ENCODE measurements at places on chromosomes 5 and 9.

GRCh38 chr9:123262338-123262737 is 6.0 kb downstream of the STRBP start:
- no peak for DNase-seq

GRCh38 chr5:112965733-112966306 is 10.8 kb upstream of the DCP2 start:
- no peak for DNase-seq

DNA sequence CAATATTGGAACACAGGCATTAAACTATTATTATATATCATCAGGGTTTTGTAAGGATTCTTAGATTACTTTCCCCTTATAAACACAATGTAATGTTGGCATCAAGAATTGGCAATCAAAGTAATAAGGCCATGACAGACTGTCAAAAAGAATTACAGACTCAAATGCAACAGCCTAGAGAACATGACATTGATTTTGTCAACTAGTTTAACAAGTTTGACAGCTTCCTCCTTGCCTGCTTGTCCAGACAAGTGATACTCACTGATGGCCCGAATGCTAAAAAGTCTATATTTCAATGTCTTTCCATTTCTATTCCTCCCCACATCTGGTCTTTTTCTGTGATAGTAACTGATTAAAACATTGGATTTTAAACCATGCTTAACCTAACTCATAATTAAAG is 6.4 kb upstream of the ANKRD31 start:
- DNase-seq = no peak

GRCh38 chr5:125715216-125715615 is 708.0 kb upstream of the GRAMD2B start:
- no peak for DNase-seq

DNA sequence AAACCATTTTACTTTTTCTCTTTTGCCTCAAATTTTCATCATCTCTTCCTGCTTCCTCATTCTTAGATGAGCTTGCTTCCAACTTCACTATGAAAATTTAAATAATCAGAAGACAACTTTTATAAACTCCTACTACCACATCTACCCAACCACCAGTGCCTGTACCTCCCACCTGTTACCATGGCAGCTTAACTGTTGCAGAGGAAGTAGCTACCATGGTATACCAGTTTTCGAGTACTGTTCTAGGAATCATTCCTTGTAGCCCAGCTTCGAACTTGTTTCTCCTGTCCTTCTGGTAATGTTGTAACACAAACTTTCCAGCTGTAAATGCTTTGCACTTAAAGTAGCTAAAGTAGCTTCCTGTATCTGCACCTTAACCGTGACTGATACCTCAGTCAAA is 266.8 kb upstream of the NREP start:
- DNase-seq = no peak

DNA sequence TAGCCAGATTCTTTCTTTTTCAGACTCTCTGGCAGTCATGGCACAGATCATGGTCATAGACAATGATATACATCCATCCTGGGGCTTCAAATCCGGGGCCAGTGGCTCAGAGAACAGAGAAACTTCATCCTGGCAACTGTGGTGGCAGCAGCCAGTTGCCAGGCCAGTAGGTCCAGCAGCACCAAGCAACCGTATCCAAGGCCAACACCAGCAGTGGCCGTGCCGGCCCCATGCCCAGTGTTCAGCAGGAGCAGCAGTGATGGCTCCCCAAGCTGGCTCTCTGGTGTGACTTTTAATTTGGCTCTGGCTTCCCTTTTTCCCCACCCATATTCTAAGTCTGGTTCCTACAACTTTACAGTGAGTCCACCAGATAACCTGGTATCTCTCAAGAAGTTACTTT is 300.5 kb downstream of the DEPDC1B start:
- DNase-seq = no peak

GRCh38 chr9:119289740-119290433 is 79.3 kb downstream of the BRINP1 start:
- DNase-seq = no peak

DNA sequence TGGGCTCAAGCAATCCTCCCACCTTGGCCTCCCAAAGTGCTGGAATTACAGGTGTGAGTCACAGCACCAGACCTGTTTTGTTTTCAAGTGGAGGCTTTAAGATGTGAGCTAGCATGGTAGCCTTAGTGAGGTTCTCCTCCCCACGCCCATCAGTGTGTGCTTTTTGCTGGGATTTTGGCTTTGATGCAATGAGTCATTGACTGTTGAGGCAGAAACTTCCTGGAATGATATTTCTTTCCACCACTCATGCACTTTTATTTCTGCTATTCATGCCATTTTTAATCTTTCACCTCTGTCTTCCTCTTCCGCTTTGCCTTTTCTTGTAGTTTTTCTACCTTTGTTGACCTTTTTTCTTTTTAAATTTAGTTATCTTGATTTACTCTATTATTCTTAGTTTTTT is 4.2 kb upstream of the NFIL3 start:
- DNase-seq = no peak

- DNase-seq = no peak
Measured at GRCh38 chr9:137679695-137680305, 61.0 kb downstream of the EHMT1 start.

All from stimulated activated CD8-positive, alpha-beta memory T cell treated with anti-CD3 and anti-CD28 coated beads, Interleukin-4, amount 100 ng/mL, for 1 hour (primary cell).